ENCODE measurements at places on chromosomes 2 and 18.

GRCh38 chr18:31393286-31393685 lies 16.7 kb downstream of the DSG4 start:
- no peak for DNase-seq

DNA sequence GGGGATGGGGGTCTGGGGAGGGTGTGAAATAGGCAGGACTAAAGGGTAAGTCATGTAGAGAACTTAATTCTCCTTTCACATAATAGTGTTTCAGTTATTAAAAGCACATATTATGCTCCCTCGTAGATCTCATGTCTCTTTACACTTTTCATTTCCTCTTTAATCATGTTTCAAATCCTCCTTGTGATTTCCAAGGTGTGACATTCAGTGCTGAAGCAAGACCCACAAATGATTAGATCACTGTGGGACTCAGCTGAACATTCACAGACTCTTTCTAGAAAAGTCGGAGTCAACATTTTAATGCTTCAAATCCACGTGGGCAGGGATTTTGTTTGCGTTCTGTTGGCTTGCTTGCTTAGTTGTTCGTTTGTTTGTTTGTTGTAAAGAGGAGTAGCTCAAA lies 34.7 kb upstream of the CALCRL start:
- DNase-seq, result no peak

DNA sequence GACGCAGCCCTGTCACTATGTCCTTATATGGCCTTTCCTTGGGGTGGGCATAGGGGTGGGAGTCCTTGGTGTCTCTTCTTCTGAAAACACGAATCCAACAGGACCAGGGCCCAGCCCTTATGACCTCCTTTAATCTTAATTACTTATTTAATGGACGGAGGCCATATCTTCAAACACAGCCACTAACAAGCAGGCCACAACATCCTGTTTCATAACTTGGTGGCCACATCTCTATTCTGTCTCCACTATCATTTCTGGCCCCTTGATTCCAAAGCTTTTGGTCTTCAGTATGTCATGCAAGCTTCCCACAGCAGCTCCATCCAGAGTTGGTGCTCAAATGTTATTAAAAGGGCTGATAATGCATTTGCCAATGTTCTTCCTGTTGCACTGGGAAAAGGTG lies 287.3 kb upstream of the SMIM21 start:
- no peak for DNase-seq

DNA sequence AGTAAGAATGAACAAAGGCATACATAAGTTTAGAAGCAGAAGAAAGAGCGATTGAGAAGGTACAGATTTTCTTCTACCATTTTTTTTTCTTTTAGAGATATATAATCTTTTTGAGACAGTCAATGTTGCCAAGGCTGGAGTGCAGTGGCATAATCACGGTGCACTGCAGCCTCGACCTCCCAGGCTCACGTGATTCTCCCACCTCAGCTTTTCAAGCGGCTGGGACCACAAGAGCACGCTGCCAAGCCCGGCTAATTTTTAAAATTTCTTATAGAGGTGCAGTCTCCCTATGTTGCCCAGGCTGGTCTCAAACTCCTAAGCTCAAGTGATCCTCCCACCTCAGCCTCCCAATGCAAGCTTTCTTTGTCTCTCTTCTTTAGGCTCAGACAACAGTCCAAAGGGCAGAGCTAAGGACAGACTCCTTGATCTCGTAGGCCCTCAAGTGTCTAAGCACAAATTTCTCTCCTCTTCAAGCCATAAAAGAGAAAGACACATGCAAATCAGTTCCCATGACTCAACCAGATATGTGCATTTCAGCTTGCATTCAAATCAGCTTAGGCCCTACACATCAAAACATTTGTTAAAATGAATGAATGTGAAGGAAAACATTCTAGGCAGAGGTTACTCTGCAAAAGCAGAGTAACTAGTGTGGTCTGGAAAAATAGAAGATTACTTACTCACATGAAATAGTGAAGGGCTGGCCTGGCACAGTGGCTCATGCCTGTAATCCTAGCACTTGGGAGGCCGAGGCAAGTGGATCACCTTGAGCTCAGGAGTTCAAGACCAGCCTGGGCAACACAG lies 18.0 kb downstream of the ITSN2 start:
- DNase-seq, result no peak

DNA sequence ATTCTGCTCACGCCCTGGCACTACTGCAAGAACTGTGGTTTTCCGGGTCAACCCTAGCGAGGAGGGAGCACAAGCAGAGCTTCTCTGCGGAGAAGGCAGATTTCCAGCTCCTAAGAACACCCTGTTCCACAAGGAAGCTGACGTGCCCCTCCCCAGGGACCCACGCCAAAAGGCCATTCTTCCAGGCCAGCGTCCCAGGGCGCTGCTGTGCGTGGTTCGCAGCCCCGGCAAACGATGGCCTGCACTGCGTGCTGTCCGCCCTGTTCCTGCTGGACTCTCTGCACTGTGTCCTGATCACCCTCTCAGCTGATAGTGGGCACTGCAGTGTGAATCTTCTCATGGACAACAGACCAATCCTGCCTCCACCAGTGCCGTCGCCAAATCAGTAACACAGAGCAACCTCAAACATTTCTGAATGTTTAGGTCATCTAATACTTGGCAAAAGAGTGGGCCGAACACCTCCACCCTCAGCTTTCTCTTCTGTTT lies 49.1 kb downstream of the ADI1 start:
- DNase-seq, result no peak

DNA sequence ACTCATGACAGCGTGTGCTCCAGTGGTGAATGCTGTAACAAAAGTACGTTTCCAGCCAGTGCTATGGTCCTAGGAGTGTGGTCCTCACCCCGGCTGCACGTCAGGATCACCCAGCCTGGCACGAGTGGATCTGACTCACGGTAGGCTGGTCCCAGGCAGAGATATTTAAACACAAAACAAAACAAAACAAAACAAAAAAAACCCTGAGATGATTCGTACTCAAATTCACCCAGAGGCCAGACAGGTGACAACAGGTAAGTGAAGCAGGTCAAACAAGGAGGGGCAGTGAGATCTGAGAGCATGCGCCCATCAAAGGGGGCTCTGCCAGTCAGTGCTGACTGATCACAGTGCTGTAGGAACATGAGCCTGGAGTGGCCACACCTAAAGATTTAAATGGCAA lies 43.2 kb downstream of the C2orf76 start:
- DNase-seq, result no peak

- DNase-seq, result no peak
Observed at GRCh38 chr2:26274058-26274613, 29.4 kb downstream of the HADHB start.

- no peak for DNase-seq
Observed at GRCh38 chr18:32695534-32695933, 77.3 kb downstream of the KLHL14 start.

DNA sequence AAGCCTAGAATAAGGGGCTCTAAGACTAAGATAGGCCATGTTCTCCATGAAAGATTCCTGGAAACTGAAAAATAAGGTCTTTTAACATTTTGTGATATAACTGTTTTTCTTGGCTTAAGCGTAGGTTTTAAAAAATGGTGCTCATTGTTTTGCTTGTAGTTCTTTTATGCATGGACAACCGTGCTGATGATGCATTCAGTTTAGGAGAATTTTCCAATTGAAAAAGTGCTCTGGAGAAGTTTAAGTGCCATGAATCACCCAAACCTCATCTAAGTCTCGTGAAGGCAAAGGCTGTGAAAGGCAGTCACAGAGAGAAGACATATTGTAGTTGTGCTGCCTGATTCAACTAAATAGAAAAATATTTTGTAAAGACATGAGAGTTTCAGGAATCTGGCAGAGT lies 111.8 kb upstream of the GAREM1 start:
- no peak for DNase-seq

- DNase-seq, result no peak
Observed at GRCh38 chr2:219723311-219723710, 95.9 kb downstream of the SLC4A3 start.

DNA sequence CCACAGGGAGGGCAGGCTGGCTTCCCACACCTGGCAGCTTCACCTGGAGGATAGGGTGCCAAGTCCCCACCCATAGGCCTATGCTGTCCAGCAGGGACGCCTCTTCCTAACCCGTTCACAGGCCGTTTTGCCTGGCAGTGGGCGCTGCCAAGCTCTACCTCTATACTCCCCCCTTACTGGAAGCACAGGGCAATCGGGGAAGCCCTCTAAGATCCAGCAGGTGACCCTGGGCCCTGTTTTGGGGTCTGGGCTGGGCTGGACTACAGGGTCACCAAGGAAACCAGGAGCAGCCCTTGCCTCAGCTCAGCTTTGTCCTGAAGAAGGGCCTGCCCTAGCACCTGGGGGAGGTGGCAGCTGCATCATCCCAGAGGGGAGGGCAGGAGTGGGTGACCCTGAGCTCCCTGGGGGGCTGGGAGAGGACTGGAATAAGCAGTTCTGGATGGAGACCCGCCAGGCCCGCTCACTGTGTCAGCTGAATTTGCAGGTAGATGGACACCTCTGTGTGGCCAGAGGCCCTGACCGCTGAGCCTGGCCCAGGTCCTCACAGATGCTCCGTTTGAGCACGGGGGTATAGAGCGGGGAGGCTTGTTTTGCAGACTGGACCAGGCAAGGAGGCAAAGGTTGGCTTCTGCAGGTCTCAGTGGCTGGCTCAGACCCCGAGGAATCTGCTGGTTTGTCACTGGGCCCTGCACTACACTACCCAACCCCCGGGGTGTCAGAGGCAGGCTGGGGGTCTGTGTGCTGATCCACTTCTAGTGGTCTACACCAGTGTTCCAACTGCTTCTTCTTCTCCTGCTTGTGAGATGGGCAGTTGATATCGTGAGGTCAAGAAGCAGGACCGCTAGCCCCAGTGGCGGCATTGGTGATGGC lies 163.1 kb downstream of the ASB1 start:
- DNase-seq, result no peak

DNA sequence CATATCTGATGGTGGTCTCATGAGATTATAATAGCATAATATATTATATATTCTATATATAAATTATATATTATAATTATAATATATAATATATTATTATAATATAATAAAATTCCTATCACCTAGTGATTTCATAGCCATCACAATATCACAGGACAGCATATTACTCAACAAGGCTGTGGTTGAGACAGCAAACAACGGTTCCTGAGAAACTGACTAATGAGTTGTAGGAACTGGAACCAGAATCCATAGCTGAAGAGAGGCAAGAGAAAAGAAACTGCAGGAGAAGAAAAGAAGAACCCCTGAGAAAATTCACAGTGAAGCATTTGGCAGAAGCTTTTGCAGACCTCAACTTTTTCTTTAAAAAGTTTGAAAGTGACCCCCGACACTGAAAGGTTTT lies 84.0 kb downstream of the BCL2L11 start:
- DNase-seq, result no peak

GRCh38 chr18:27921392-27921791 lies 255.5 kb downstream of the CDH2 start:
- no peak for DNase-seq

All from NCI-H187 treated with DMSO at 0.1 percent for 48 hours (cell line).